Mucosa of gallbladder (tissue), 1 donor: ENCODE measurements at places on chromosomes 12 and 14. TPM values are rescaled to one million over a fixed set of nuclear protein-coding genes. Genes with fewer than 3 reads are reported as not detected.

The GALNT8 gene
- total RNA-seq = 0.43 TPM

The CDKN3 gene
- total RNA-seq = 2.1 TPM

The LRP6 gene
- total RNA-seq = 36.3 TPM

The ZDHHC22 gene
- total RNA-seq = 0.09 TPM

The PTPRB gene
- 26.0 TPM for total RNA-seq

The B4GALNT1 gene
- 1.3 TPM for total RNA-seq

The FZD10 gene
- 1.1 TPM for total RNA-seq

The SERPINA12 gene
- not detected for total RNA-seq

The SENP1 gene
- 11.8 TPM for total RNA-seq

The SIX6 gene
- not detected for total RNA-seq

The PLEKHG7 gene
- total RNA-seq = 0.29 TPM

The GNB3 gene
- 3.3 TPM for total RNA-seq

The TAS2R46 gene
- 0.46 TPM for total RNA-seq

The ACRBP gene
- total RNA-seq = 9.8 TPM

The GPRC5D gene
- total RNA-seq = not detected

The ARMH4 gene
- total RNA-seq = 10.0 TPM

The FAIM2 gene
- total RNA-seq = 13.0 TPM

The DCD gene
- total RNA-seq = not detected

The RDH5 gene
- total RNA-seq = 43.0 TPM

The RNASE7 gene
- total RNA-seq = 22.1 TPM

The ADAMTS20 gene
- total RNA-seq = not detected

The PTPRO gene
- total RNA-seq = 1.9 TPM

The UTP20 gene
- 6.3 TPM for total RNA-seq
